Esophagus muscularis mucosa (tissue), 4 donors: ENCODE measurements at places on chromosomes 5 and 9.
A peak's percentile ranks its signal among the peaks of the same experiment; 100 is the strongest.

GRCh38 chr5:142947427-142947709, 177.2 kb downstream of the ARHGAP26 start:
- no peak for DNase-seq

DNA sequence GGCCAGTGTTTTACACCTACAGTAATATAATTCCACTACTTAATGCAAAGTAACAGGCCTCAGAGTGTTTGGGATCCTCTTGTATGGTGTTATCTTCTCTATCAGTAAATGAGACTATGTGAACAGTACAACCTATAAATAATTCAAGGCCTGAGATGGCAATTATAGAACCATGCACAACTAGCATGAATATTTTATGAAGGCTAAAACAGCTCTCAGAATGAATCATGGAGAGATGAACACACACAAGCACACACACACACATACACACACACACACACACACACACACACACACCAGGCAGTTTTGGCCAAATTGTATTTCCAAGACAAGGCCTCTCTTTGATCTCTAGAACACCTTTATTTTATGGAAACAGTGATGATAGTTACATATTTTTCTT, 224.9 kb downstream of the EBF1 start:
- DNase-seq = no peak

DNA sequence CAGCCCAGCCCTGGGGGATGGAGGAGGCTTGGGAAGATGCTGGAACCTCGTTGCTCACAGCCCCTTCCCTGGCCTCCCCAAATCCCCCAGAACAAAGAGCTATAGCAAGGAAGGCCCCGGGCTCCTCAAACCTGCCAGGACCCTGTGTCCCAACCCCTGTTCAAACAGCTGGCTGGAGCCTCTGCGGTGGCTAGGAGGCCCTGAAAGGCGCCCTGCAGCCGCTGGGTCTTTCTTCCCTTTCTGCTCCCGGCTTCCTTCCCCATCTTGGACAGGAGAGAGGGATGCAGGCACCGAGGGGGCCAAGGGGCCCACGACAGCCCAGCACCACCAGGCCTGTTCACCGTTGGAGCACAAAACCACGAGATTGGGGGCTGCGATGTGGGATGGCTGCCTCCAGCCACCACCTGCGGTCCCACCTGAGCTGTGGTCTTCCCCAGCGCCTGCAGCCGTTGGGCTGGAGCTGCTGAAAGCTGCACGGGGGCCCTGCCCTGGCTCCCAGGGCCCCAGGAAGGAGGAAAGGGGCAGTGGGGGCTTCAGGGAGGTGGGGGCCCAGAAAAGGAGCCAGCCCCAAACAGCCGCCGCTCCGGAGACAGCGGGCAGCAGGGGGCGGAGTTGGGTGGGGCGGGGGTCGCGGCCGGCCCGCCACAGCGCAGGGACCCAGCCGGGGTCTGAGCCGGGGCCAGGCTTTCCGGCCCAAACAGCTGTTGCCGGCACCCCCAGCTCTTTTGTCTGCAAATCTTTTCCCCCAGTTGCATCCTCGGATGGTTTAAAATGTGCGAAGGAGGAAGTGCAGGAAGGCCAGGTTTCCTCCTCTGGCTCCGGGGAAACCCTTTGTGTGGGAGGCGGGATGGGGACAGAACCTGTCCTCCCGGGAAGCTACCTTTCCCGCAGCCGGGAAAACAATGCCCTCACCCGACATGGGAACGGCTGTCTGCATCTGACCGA, 16.1 kb downstream of the NOTCH1 start:
- no peak for DNase-seq

GRCh38 chr5:147426640-147427327, 83.1 kb downstream of the DPYSL3 start:
- no peak for DNase-seq

DNA sequence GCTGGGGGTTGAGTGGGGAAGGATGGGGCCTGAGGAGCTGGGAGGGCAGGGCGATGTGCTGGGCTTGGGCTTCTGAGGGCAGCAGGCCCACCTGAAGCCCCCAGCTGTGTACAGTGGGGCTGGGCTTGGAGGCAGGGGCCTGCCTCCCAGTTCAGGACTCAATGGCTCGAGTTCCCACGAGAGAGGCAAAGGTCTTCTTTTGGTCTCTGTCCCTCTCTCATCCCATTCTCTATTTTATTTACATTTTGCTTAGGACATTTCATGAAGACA, 180.6 kb downstream of the MACROH2A1 start:
- DNase-seq = peak; percentile 60

DNA sequence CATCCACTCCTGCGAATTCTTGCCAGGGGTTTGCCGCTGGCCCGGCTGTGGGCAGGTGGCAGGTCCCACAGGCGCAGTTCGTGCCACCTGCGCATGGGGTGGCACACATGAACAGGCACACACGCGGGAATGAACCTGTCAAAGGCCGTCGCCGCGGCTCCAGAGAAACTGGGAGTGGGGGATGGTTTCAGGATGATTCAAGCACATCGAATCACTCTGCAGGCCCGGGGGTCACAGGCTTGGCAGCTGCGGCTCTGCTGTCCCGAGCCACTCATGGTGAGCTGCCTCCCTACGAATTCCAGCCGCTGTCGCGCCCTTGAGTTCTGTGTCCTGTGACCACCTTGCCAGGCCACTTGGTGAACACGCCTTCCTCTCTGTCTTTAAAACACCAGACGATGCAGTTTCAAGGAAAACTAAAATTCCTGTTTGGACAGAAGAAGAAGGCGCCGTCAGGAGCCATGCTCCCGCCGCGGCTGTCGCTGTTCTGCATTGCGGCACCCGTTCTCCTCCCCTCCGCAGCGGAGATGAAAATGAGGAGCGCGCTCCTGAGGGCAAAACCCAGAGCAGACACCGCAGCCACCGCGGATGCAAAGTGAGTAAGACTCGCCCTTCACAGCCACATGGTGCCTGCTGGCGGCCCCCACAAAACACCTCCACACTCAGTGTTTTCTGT, 15.4 kb upstream of the EXOC3 start:
- DNase-seq = no peak

- no peak for DNase-seq
These were observed 184.3 kb downstream of the CTNND2 start for GRCh38 chr5:11719888-11720481.

- peak; percentile 80 for DNase-seq
These were observed 844 bp upstream of the MCCC2 start for GRCh38 chr5:71586052-71586940.

- DNase-seq = no peak
These were observed 94.5 kb downstream of the LMX1B start for GRCh38 chr9:126708178-126708577.

DNA sequence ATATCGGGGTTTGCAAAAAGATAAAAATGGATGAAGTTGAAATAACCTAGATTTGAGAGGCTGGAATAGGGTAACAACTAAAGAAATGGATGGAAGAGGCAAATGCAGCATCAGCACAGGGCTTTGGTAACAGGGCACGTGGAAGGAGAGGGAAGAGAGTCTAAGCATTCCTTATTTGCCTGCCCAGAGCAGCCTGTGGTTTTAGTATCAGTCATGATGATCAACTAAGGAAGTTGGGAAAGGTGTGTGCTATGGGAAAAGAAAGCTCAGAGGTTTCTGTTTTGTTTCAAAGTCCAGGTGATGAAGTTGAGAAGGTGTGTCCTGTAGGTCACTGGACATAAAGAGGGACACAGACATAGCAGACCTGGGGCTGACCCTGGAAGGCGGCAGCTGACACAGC, 28.8 kb downstream of the GAS1 start:
- DNase-seq = no peak

DNA sequence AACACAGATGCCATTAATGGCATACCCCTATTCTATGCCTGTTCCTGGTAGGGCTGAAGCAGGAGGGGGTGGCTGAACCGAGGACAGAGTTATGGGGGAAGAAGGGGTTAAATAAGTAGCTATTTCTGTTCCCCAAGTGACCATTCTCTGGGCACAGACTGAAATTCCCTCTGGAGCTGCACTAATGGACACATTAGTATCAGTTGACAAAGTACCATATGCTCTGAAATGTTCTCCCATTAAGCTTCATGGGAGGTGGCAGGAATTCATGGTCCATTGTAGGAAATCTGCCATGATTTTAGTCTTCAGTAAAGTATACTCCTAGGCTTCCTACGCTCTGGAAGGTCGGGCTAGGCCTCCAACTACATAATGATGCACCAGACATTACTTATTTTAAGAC, 10.5 kb upstream of the FRMPD1 start:
- peak; percentile 89 for DNase-seq

DNA sequence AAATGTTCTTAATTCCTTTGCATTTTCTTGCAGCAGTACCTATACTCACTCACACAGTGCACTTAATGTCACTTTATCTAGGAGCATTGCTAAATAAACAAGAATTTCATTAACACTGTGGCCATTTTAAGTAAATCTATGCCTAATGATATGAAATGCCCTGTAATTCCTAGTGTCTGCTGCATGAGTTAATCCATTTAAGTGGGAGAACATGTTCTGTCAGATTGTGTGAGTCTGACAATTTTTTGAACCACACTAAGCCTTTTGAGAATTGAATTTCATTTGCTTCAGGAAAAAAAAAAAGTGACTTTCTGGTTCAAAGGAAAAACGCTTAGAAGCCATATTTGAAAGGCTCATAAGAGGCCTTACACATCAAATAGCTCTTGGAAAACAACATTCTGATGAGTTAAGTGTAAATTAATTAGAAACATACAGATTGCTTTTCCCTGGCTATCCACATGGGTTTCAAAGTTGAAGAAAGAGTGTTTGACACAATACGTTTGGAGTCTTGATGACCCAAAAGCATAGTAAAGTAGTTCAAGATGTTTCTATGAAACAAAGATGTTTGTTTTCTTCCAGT, 446.7 kb upstream of the GRAMD2B start:
- no peak for DNase-seq

DNA sequence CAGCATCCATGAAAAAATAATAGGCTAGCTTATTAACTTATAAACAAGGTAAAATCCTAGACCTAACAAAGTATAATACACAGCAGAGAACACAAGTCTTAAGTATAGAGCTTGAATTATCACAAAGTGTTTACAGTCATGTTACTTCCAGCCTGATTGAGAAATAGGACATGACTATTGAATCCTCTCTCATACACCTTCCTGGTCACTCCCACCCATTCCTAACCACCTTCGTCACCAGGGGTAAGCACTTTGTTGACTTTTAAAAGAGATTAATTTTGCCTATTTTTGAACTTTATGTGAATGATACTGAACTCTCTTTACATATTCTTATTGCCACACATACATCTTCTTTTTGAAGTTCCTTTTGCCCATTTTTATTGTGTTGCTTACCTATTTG, 325.8 kb downstream of the PJA2 start:
- no peak for DNase-seq

DNA sequence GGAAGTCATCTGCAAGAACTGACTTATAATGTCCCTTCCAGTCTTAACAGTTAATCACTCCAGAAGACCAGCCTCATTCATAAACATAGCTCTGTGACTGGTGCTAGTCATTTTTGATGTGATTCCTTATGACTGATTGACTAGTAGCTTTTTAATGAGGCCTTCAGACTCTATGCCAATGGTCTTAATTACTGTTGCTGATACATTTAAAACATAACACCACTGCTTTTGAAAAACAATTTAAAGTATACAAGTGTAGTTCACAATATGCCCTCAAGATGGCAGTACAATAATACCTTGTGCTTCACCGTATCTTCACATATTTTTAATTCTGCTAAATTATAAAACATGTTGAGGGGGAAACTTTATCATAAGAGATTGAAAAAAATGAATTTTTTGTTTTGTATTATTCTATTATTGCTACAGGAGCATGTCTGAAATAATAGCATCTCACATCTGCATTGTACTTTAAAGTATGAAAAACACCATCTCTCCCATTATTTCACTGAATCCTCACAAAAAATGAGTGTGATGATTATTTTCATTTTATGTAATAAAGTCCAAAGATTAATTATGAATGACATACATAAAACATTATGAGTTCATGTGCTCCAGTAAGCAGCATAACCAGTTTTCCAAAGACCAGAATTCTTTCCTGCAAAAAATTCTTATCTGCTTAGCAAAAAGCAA, 55.2 kb upstream of the SHISAL2B start:
- DNase-seq = no peak

DNA sequence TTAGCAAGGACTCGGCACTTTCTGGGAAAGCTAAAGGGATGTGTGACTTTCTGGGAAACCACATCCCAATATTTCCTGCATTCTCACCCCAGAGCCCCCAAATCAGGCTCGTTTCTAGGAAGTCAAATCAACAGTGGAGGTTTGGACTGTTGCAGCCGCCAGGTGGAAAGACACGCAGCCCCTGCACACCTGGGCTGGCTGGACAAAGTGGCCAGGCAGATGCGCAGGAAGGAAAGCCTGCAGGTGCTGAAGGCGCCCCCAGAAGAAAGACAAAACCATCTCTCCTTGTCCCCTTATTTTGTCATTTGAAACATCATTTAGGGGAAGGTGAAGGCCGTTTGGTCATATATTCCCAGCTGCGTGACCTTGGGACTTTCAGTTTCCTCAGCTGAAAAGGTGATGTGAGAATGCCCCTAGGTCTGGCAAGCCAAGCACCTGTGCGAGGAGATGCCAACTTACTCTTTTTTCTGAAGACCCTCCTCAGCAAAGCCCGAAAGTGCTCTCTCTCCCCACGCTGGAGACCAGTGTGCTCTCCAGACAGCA, 97.9 kb upstream of the CPEB4 start:
- no peak for DNase-seq

DNA sequence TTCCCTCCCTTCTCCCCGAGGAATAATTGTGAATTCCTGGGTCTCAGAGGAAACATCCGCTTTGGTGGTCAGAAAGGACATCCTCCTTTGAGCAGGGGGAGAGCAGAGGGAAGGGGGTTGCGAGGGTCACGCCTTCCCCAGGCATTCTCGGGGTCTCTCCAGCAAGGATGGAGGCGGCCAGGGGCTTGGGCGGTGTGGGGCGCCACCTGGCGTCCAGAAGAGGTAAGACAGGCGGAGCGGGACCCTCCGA, 129.1 kb downstream of the KCNIP1 start:
- no peak for DNase-seq

DNA sequence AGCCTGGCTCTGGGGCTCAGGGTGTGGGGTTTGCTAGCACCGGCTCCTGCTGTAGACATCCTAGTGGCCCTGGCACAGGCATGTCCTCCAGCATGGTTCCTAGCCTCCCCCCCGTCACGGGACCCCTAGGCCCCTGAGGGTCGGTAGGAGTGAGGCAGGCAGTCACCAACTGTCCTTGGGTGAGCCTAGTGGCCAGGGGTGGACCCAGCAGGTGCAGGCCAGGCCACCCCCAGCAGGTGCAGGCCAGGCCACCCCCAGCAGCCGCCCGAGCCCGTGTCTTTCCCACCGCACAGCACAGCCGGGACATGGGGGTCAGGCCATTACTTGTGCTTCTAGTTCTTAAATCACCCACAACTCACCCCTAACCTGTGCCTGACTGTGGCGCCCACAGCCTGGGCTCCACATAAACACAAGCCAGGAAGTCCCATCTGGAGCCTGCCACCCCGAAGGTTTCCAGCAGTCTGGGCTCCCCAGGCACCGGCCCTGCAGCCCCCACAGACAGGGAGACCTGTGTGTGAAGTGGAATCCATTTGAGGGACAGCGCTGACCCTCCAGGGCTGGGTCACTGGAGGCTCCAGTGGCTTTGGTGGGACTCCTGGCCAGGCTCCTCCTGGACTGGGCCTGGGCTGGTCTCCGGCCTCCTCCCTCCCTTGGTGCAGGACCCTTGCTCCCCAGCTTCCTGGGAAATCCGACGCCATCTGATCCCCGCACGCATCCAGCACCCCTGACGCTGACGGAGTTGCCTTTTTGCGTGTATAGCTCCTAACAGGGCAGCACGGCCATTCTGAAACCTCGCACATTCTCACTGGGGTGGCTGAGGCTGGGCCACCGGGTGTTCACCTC, 114.1 kb upstream of the LPCAT1 start:
- no peak for DNase-seq
